ENCODE measurements at places on chromosomes 13 and 19.

DNA sequence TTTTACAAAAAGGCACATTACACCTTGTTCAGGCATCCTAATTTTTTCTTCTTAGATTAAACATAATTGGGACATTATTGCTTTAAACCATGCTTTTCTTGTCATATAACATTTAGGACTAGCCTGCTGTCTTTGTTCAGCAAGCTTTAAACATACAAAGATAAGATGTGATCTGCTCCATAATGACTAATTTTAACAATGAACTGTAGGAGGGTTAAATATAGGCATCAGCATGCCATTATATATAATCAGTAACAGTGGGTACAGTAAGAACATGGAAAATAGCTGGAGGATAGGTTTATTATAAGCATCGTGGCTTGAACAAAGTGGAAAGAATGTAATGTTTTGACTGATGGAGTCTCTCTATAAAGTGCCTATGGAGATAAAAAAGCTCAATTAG, 661.7 kb downstream of the SLITRK6 start:
- DNase-seq, result no peak

DNA sequence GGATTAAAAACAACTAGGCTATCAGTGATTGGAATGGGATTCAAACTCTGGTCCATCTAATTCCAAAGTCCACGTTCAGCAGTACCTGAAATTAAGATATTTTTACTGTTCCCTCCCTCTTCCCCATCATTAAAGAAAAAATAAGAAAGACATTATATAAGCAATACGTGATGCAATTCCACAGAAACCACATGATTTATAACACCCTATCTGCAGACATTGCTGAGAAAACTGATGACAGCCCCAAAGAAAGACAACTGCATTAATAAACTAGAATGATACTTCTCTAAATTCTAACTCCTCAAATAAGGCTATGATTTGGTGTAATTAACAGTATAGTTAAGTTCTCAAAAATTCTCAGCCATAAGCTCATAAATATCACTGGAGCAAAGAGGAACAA, 19.1 kb downstream of the LNX2 start:
- DNase-seq, result no peak

- DNase-seq, result no peak
Measured at GRCh38 chr13:110640591-110641029, 25.3 kb downstream of the NAXD start.

- DNase-seq, result no peak
Measured at GRCh38 chr19:3115411-3115810, 20.4 kb upstream of the GNA15 start.

DNA sequence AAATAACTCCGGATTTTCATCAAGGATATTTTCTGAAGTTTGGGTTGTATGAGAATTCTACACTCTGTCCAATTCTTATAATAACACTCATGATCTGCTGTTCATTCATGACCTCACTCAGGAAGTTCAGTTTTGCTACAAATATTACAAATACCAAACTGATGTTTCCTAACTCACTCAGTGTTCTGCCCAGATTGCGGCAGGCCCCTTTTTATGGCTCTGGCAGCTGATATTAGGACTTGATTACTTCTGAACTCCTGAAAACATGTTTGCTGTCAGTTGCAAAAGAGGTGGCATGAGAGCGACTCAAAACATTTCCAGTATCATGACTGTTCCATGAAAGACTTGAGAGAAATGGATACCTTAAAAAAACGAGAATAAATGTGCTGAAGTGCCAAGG, 188.0 kb downstream of the RGCC start:
- DNase-seq, result peak; percentile 17

DNA sequence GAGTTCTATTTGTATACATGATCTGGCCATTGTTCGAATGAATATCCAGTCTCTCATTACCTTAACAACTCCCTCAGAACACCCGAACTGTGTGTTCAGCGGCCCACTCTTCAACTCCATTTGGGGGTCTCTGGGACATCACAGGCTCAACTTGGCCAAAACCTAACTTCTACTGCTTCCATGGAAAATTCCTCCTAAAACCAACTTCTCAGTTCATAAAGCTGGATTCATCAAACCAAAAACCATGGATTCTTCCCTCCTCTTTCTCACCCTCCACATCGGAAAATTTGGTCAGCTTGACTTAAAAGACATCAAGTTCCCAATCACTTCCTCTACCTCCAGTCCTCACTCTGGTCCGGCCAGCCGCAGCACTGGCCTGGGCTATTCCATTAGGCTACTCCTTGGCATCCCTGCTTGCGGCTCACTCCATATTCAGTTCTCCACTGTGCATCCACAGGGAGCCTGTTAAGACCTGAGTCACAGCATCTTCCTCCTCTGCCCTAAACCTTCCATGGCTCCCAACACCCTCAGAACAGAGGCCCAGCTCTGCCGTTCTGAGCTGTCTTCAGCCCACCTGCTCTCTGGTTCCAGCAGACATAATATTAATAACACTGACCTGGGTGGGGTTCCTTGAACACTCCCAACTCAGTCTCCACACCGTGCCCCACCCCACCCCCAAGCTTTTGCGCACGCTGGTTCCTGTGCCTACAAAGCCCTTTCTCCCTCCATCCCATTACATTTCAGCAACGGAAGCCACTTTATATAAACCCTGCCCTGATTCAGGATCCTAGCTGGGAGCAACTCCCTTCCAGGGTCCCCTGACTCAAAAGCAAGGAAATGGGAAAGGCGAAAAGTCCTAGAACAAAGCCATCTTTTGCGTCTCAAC, 1.1 kb downstream of the ZNF792 start:
- DNase-seq, result peak; percentile 28

All from Daoy (cell line).